Stimulated activated CD8-positive, alpha-beta memory T cell treated with anti-CD3 and anti-CD28 coated beads, Interleukin-15, amount 100 ng/mL, for 4 hours (primary cell): ENCODE measurements at places on chromosomes 13 and 19.

GRCh38 chr19:53649746-53650593 lies 18.2 kb downstream of the DPRX start:
- DNase-seq = no peak

GRCh38 chr19:15015946-15016542 lies 33.2 kb upstream of the CASP14 start:
- DNase-seq = no peak

GRCh38 chr19:16897029-16897855 lies 8.4 kb downstream of the F2RL3 start:
- DNase-seq = peak; percentile 42

- no peak for DNase-seq
Measured at GRCh38 chr13:38519229-38519911, 167.5 kb upstream of the FREM2 start.

- no peak for DNase-seq
Measured at GRCh38 chr13:76455960-76456359, 430.2 kb downstream of the KCTD12 start.

GRCh38 chr19:46394402-46394797 lies 19.0 kb downstream of the CCDC8 start:
- no peak for DNase-seq

GRCh38 chr19:16088351-16089009 lies 12.2 kb downstream of the TPM4 start:
- no peak for DNase-seq

- DNase-seq = no peak
Measured at GRCh38 chr19:31350033-31350692, 927 bp upstream of the TSHZ3 start.

GRCh38 chr19:9709305-9709704 lies 34.4 kb upstream of the ZNF562 start:
- DNase-seq = no peak

DNA sequence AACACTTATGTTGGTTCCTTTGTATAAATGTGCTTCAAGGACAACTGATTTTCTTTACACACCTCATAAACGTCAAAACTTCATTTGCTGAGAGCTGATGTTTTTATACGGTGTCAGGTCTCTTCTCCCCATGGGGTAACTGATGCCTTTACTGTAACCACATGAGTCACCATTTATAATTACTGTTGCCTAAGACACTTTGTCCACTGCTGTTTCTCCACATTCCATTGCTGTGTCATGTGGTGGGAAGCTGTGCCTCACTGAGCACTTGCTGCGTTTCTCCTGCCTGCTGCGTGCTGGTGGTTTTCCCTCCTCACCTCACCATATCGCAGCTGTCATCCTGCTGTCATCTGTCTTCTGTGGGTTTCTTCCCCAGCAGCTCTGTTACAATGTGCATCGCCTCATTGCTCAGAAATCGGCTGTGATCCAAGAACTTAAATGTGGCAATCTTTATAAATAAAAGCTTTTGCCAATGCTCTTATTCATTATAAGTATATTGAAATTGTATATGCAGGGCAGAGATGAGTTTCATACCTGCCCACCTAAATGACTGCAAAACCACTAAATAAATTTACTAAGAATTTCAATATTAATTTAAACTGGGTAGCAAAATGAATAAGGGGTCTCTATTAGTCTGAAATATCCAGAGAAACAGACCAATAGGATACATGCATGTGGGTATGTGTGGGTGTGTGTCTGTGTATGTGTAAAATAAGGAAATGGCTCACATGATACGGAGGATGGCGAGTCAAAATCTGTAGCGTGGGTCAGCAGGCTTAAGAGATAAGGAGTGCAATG lies 547.0 kb upstream of the SLITRK5 start:
- DNase-seq = no peak

DNA sequence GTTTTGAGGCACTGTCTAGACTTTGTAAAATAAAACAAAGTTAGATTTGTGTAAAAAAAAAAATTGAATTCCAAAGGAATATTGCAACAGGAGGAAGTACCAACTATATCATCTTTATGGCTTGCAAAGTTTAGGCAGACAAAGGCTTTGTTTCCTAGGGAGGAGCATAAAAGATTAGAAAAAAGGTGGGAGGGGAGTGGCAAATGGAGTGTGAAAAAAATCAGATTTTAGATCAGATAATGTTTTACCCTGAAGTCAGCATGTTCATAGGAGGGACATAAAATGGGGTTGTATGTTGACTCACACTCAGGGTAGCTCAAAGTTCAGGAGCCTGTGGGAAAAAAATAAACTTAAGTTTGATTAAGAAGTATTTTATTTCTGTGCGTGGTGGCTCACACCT lies 3.7 kb downstream of the ZNF85 start:
- no peak for DNase-seq

- DNase-seq = no peak
Measured at GRCh38 chr13:74561155-74561554, 427.0 kb upstream of the KLF12 start.

DNA sequence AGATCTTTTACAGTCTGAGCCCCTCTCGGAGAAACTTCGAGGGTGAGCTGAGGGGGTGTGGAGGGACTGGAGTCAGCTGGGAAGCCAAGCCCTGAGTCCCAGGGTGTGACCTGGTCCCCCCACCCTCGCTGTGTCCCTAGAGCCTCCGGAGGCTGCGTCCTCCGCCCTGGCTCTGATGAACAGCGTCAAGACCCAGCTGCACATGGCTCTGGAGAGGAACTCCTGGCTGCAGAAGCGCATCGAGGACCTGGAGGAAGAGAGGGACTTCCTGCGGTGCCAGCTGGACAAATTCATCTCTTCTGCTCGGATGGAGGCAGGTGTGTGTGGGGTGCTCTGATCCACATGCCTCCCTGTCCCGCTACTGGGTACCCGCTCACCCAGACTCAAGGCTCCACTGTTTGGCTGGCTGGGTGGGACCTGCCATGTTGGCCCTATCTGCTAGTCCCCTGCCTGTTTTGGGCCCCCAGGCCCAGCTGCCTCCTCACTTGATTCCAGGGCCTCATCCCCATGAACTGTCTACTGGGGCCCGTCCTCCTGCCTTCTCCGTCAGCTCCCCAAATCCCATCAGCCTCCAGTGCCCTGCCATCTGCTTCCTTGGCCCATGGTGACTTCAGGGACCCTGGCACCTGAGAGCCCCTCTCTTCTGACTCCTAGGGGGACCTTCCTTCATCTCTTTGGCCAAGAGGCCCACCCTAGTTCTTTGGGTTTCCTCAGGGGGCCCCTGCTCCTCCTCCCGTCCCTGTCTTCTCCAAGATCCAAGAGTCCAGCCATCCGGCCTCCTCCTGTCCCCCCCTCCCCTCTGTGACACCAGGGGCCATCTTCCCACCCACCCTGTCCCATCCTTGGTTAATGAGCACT lies 1.5 kb downstream of the CCDC106 start:
- DNase-seq = no peak

GRCh38 chr19:4376991-4377781 lies 23.2 kb downstream of the SH3GL1 start:
- DNase-seq = no peak

- DNase-seq = no peak
Measured at GRCh38 chr13:98648686-98649085, 71.8 kb upstream of the STK24 start.

- DNase-seq = no peak
Measured at GRCh38 chr19:16185768-16186123, 536 bp downstream of the FAM32A start.

DNA sequence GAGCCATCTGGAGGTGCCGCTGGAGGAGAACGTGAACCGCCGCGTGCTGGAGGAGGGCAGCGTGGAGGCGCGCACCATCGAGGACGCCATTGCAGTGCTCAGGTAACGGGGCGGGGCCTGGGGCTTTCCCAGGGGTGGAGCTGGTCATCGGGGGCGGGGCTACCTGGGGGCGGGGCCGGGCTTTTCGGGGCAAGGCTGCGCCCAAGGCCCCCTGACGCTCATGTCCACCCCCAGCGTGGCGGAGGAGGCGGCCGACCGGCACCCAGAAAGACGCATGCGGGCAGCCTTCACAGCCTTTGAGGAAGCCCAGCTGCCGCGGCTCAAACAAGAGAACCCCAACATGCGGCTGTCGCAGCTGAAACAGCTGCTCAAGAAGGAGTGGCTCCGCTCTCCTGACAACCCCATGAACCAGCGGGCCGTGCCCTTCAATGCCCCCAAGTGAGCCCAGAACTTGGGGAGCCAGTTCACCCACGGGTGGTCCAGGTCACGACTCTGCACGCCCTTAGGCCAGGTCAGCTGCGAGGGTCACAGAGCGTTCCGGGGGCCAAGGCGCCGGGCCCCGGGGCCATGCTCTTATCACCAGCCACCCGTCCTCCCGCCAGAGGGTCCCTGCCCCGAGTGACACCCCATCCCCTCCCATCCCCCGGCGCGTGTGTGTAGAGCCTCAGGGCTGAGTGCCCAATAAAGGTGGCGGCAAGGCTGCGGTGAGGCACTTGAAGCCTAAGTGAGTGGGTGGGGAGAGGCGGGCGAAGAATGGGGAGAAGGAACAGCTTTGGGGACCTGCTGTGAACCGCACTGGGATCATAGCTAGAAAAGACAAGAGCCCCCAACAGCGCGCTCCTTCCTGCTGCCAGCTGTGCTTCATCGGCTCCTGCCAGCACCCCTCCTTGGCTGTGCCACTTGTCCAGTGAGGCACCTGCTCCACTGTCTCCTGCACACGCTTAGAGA lies 10.7 kb downstream of the CCDC124 start:
- DNase-seq = no peak

DNA sequence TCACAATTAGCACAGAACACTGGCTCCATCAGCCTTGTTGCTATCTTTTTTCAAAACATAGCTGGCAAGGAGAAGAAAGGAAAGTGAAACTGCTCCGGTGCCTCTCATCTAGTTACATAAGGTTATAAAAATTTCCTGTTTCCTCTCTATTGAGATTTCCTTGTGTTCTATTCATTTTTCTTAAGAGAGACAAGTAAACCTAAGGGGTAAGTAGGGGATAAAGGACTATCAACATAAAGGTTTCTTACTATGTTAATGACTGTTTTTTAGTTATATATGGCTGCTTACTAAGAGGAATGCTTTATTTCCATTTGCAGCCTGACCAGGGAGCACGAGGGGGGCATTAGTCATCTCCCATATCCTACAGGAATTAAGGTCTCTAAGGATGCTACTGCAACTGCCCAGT lies 73.2 kb upstream of the MLNR start:
- DNase-seq = no peak

DNA sequence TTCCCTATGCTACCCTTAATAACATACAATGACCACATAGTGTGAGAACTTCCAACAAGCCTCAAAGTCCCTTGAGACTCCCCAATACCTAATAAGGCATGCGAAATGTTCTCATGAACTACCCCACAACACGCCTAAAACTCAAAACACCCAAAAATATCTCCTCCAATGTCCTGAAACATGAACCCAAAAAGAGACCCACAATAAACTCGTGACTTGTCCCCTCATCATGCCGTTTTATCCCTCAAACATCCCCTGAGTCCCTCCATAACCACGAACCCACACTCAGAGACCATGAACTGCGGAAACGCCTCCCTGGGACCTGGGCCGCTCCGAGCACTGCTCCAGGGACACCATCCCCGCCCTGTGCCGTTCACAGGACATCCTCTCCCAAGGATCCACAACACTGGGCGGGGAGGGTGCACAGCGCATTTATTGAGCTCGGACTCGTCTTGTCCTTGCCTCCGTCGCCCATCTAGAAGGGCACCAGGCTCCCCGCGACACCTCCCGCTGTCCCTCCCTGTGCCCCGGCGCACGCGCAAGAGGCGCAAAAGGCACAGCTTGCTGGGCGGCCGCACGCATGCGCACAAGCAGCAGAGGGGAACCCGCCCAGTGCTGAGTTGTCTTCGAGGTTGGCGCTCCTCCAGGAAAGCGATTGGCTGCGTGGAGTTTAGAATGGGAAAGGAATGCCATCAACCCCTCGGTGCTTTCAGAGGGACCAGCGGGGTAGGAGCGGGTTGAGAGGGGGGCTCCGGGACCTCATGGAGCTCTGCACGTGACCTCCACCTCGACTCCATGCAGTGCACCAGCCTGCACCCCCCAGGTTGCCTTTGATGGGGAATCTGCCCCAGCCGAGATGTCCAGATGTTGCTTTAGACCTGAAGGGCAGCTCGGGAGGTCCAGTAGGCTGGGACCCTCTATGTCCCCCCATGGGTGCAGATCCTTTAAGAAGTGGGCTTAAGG lies 8.8 kb downstream of the FXYD3 start:
- DNase-seq = peak; percentile 71

- no peak for DNase-seq
Measured at GRCh38 chr13:41411522-41411921, 45.8 kb upstream of the RGCC start.

DNA sequence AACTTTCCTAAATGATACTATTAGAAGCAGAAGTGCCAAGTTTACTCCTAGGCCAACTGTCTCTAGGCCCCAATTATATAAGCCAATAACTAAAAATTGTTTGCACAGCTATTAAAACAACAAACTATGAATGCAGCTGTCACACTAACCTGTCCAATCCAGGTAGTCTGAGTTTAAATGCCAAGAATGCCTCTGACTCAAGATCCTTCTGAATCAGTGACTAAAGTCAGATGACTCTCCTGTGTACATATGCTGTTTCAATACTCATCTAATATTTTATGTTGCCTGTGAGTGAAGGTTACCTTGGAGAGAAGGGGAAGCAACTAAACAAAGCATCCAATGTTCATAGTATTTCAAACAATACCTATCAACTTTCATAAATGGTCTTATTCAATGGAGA lies 257.0 kb downstream of the ENOX1 start:
- DNase-seq = no peak

DNA sequence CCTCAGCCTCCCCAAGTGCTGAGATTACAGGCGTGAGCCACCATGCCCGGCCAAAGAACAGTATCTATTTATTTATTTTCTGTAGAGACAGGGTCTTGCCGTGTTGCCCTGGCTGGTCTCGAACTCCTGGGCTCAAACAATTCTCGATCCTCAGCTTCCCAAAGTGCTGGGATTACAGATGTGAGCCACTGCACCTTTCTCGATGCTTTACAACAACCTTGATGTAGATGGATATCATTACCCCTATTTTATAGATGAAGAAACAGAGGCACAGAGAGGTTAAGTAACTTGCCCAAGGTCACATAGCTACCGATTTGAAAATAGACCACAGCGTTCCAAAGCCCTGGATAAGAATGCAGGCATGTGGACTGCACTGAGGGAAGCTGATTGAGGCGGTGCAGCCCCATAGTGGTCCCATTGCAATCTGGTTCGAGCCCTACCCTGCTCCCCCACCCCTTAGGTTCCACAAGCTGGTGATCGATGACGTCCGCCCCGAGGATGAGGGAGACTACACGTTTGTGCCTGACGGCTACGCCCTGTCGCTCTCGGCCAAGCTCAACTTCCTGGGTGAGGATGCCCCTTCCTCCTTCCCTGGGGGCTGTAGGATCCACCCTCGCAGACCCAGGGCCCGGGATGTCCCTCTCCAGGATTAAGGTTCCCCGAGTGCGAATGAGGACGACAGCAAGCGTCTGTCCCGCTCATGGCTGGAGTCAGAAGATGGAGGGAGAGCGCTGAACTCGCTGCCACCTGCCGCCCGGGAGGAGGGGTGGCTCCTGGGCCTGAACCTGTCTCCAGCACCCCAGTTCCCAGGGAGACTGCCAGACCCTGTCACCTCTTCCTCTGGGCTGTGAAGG lies 17.9 kb downstream of the MYBPC2 start:
- no peak for DNase-seq

GRCh38 chr19:3830621-3831589 lies 37.9 kb downstream of the ZFR2 start:
- DNase-seq = no peak
